Activated naive CD8-positive, alpha-beta T cell treated with anti-CD3 and anti-CD28 coated beads, Interleukin-2, amount 10 ng/mL, durations not matched to agents 7 days and 5 days (primary cell): ENCODE measurements at places on chromosomes 1 and 21.

DNA sequence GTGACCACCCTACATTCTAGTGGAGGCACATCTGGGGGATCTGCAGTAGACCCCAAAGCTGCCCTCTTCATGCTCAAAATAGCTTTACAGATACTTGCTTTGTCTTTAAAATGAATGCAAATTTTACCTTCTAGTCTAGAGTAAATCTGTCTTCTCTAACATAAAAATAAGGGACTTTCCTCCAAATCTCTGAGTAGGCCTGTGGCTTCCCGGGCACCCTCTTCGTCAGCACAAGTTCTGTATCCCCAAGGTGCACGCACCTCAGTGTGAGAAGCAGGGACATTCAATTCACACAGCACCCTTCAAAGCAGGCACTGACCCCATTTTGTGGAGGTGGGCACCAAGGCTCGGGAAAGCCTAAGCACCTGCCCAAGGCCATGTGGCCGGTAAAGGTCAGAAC, 19.0 kb downstream of the MEF2D start:
- no peak for DNase-seq

DNA sequence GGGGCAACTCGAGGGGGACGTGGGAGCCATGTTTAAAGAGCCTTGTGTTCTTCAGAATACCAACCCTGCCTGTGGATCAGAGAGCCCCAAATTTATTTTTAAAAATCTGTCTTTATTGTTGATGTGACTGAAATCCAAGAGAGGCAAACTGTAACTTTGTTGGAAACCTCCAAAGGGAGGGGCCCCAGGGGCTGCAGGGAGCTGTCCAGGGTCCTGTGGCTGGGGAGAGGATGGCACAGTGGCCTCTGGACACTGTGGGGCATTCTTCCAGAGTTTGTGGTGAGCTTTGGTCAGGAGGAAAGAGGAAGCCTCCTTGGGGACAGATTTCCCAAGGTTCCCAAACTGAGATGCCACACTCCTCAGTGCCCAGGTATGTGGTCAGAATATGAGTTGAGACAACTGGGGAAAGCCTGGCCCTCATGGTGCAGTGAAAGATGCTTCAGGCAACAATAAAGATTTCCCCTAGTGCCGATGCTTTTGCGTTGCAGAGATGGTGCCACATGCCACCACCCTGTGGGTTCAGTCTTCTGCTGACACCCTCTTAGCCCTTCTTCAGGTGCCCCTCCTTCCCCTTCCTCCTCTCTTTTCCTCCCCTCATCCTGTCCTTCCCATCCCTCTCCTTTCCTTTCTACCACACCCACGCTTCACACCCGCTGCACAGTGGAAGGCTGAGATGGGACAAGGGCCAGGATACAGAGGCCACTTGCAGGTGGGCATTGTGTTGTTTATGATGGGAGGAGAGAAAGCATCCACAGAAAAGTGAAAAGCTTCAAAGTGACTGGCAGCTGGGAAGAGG, 122.1 kb downstream of the UCK2 start:
- DNase-seq, result no peak

DNA sequence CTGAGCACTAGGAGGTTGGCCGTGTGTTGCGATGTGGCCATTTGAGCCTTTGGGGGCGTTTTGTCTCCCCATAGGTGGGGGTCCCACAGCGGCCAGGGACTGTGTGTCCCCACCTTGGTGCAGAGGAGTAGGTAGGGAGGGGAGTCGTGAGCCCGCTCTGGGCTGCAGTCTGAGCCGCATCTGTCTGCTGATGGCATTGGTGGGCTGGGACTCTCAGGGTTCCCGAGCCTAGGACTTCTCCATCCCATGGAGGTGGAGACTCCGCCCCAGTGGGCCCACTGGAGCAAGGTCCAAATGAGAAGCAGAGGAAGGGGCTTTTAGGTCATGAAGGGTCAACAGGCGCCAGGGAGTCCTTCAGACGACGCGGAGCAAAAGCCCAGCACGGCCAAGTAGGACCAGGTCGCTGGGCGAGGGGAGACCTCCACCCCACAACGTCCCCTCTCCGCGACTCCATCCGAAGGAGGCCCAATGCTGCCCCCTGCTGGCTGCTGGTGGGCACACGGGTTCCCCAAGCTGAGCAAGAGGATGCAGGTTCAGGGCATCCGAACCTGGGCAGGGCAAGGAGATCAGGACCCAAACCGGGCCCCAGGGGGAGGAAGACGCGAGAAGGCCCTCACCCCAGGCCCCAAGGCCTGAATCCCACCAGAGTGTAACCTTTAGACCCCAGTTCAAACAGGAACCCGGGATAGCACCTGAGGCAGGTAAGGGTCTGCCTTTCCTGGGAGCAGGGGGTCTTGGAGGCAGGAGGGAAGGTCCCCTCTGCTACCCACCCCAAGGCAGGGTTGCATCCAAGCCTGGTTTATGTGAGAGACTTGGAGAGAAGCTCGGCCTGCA, 14.9 kb downstream of the TTC34 start:
- peak; percentile 83 for DNase-seq

DNA sequence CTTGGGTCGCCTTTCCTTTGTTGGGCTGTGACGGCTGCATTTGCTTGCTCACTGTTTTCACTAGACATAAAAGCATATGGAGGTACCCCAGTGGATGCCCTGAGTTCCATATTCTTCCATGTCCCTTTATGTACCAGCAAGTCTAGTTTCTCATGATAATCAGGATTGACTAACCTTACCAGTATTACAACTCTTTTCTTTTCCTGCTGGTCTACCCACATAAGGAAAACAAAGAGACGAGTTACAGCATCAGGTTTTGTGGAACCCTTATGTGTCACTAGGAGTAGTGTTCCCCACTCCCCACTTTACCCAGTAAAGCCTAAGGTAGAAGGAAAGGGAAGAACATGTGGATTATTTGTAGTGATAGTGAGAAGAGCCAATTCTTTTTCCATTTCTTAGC, 16.4 kb upstream of the CENPF start:
- DNase-seq, result no peak

DNA sequence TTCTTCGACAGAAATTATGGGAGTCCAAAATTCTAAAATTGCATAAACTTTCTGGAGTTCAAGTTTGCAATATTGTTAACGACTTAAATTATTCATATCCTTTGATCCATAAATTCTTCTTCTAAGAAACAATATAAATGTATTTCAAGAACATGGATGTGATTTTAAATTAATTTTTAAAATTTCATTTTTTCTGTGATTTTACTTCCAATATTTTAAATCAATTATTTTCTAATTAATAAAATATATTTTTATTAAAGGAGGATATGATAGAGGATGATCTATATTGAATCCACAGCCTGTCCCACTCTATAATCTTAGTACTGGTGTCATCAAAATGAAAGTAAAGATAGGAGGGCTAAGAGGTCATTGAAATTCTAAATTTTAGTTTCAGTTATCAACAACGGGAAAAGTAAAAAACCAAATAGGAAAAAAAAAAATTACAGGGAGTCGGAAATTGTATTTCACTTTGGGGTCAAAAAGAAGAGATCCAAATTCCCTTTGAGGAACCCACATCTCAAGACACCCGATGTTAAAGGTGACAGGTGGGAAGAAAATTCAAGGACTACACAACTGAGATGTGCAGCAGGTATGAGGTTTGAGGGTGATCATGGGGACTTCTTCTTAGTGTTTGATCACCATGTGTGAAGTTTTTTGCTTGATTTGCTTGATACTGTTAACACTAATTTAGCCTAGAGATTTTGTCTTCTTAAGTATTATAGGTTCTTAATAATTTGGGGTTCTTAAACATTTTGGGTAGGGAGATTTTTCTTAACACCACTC, 154.8 kb upstream of the RGS18 start:
- no peak for DNase-seq

DNA sequence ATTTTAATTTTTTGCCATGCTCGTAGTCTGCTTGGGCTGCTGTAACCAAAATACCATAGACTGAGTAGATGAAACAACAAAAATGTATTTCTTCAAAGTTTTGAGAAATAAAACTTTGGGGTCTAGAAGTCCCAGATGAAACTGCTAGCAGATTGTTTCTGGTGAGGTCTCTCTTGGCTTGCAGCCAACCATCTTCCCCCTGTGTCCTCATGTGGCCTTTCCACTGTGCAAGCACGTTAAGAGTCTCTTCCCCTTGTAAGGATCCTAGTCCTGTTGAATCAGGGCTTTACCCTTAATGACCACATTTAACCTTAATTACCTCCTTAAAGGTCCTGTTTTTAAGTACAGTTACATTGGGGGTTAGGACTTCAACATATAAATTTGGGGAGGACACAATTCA, 86.6 kb downstream of the PTBP2 start:
- no peak for DNase-seq

DNA sequence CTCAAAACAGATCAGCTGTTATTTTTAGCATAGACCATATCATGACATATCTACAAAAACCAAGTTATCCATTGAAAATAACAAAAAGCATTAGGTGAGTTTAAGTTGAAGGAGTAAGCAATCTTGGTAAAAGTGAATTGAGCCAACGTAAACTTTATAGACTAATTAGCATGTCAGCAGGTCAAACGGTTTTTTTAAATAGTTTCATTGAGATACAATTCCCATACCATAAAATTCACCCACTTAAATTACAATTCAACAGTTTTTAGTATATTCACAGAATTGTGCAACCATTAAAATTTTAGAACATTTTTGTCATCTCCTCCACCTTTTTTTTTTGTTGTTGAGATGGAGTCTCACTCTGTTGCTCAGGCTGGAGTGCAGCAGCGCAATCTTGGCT, 92.1 kb downstream of the TGFBR3 start:
- no peak for DNase-seq

DNA sequence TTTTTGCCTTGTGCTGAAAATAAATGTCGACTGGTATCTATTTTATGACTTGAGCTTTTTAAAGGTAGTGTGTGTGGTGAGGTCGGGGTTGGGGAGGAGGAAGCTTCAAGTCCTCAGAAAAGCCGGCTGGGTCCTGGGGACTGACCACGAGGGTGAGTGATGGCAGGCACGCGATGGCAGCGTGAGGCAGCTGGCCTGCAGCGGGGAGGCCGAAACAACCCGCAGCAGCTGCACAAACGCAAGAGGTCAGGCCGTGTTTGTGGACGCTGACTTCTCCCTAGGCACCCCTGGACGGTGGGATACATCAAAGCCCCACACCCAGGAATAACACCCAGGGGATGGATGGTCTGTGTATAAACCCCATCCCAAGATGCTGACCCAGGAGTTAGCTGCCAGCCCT, 51.4 kb downstream of the ZBTB18 start:
- no peak for DNase-seq

- no peak for DNase-seq
Measured at GRCh38 chr1:178645808-178646200, 79.2 kb upstream of the RALGPS2 start.

DNA sequence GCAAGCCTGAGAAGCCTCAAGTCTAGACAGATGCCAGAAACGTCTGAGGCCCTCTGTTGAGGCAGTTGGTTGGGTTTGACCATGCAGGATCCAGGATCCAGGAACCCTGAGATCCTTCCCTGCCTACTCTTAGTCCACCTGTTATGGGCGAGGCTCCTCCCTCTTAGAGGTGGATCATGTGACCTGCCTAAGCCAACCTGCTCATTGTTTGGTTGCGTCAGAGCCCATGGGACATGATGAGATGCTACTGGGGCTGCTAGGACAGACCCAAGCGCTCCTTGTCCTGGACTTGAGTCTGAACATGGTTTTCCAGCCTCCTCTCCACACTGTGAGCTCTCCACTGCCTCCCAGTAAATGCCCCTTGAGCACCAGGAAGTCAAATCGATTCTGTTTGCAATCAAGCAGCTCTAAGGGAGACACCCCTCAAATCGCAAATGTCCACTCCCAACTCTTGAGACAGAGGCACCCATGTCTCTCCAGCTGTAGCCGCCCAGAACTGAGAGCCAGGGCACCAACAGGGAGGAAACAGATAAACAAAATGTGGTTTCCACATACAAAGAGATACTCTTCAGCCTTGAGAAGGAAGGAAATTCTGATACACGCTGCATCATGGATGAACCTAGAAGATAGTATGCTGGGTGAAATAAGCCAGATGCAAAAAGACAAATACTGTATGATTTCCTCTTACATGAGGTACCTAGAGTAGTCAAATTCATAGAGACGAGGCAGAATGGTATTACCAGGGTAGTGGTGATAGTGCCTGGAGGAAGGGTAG, 31.7 kb upstream of the WNT4 start:
- DNase-seq, result no peak

DNA sequence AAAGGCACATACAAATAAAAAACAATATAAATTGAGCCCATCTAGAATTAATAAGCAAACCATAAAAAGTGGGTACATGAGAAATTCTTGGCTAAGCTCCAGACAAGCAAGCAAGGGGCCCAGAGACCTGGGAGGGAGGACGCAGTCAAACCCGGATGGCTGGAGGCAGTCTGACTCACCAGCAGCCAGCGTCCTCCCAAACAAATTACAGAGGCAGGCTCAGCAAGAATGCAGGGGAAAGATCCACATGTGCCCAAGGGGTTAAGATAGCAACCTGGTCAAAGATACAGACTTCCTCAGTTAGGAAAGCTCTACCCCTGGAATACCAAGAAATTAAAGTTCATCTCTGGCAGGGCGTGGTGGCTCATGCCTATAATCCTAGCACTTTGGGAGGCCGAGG, 7.4 kb upstream of the TIAM1 start:
- DNase-seq, result no peak

DNA sequence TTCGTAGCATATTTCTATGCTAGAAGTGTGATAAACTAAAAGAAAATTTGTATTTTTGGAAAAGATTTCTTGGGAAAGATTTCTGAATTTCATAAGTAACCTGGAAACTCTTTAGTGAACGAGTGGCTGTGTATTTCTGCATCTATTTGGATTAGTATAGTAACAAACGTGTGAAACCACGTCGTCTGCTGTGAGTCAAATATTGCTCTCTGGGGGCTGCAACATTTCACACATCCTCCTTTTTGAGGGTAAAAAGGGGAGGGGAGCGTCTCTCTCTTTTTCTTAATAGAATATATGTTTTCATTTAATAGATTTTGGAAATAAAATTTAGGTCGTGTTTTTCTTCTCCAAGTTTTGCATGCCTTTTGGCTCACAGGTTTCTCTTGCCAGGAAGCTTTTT, 44.8 kb downstream of the LHX9 start:
- no peak for DNase-seq

- DNase-seq, result no peak
Measured at GRCh38 chr1:4612991-4613390, 41.4 kb upstream of the AJAP1 start.

DNA sequence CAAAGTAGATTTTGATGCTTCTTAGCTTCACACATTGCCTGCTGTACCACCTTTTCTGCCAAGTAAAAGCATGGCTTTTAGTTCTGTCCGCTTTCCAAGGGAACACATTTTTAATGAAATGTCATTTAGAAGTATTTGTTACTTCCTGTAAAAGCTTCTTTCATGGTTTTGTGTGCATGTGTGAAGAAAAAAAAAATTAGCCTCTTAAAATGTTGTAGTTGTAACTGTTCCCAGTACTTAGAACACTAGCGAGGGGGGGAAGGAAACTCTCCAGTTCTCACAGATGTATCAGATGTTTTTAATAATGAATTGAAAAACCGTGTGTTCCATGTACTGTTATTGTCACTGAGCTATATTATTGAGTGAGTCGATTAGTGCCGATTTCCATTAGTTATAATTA, 568.3 kb upstream of the ADGRL2 start:
- no peak for DNase-seq

DNA sequence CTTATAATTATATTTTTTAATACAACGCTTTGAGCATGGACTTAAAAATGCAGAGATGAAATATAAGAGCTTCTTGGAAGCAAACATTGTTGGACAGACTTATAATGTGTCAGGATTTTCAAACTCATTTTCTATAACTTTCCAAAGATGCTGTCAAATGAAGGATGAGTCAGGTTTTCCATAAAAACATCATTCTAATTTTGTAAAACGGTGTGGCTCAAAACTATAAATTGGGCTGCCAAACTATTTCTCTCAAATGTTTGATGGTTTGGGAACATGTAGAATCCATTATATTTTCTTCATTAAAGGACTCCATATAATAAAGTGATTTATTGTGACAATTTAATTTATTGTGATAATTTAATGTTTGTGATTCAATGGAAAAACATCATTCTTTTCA, 511.2 kb downstream of the USP25 start:
- DNase-seq, result no peak
